Hepatic stellate cell (primary cell): ENCODE measurements at places on chromosomes 7 and 10.
A peak's percentile ranks its signal among the peaks of the same experiment; 100 is the strongest.

GRCh38 chr7:28190077-28190710 is 9.6 kb upstream of the JAZF1 start:
- no peak for DNase-seq

GRCh38 chr10:97007417-97007816 is 175.3 kb downstream of the LCOR start:
- no peak for DNase-seq

DNA sequence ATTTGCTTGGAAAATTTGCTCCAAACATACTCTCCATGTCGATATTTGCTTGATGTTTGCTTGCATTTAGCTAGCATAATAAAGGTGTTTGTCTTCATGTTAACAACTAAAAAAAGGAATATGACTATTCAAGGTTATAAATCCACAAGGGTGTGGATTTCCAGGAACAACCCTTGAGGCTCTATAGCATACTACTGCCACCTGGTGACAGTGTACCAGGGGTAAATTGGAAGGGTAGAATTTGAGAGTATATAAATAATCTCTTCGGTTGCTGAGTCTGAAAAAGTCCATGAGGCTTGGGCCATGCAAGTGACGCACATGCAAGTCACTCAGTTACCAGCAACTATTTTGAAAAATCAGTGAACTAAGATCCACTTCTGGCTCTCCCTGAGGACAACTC is 68.4 kb downstream of the SLIT1 start:
- no peak for DNase-seq

DNA sequence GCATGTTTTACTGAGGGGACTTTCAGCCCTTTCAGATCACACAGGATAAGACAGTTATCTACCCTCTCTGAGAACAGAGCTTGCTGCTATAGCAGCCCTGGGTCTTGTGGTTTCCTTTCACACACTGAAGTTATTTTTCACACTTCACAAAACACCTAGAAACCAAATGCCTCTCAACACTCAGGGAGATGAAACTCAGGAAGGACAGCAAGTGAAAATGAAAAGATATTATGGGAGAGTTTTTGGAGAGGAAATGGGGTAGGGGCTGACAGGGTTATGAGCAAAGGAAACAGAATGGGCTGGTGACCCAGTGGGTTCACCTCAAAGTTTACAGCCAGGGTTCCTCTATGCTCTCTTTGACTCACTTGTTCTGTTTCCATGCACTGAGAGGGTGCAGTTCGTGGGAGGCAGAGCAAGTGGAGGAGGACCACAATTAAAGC is 17.0 kb upstream of the GIMAP2 start:
- no peak for DNase-seq

DNA sequence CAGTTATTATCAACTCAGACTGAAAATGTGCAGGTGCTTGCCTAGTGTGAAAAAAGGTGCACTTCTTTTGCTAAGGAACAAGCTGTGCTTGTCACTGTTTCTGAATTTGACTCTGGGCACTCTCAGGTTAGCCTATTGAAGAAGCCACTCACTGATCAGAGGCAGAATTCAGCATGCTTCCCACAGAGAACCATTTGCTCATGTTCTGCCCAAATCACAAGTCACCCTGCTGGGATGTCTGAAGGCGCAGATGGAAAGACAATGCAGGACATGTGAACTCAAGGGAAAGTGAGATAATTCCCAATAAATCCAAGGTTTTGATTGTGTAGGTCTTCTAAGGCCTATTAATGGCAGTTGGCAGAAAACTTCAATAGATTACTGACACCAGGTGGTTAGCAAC is 47.8 kb upstream of the CSTF2T start:
- no peak for DNase-seq

- peak; percentile 19 for DNase-seq
Observed at GRCh38 chr7:55552320-55553023, 19.8 kb downstream of the VOPP1 start.

DNA sequence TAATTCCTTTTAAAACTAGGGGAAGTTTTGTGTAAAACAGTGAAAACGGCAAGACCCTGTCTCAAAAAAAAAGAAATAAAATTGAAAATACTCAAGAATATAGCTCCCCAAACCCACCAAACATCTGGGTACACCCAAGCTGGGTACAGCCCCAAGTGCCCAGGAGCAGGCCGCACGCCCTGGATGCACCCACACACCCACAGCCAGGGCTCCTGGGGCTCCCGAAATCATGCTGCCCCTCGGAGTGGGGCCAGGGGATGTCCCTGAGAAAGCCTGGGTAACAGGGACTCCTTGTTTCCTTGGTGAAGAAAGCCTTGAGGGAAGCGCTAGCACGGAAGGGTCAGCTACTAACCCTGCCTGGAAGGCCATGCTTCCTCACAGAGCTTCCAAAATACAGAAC is 10.1 kb downstream of the BNIP3 start:
- no peak for DNase-seq

- peak; percentile 77 for DNase-seq
Observed at GRCh38 chr7:25093268-25093826, 31.7 kb downstream of the CYCS start.

DNA sequence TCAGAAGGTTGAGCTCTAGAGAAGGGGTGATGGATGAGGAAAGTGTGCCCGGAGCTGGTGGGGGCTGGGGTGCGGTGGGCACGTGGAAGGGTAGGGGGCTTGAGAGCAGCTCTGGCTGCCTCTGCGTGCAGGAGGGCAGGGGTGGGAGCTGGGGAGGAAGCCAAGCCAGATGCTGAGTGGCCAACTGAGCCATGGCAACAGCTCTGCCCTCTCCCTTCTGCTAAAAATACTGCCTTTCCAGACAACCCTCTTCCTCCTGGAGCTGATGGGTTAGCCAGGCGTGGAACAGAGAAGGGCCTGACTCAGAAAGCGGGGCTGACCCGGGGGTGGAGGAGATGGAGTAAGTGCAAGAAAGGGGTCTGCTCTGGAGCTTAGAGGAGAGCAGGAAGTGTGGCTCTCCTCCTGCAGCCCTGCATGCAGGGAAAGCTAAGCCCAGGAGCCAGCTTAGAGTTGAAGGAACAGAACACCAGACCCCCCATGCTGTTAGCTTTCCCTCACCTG is 114.6 kb upstream of the AGK start:
- DNase-seq, result no peak

DNA sequence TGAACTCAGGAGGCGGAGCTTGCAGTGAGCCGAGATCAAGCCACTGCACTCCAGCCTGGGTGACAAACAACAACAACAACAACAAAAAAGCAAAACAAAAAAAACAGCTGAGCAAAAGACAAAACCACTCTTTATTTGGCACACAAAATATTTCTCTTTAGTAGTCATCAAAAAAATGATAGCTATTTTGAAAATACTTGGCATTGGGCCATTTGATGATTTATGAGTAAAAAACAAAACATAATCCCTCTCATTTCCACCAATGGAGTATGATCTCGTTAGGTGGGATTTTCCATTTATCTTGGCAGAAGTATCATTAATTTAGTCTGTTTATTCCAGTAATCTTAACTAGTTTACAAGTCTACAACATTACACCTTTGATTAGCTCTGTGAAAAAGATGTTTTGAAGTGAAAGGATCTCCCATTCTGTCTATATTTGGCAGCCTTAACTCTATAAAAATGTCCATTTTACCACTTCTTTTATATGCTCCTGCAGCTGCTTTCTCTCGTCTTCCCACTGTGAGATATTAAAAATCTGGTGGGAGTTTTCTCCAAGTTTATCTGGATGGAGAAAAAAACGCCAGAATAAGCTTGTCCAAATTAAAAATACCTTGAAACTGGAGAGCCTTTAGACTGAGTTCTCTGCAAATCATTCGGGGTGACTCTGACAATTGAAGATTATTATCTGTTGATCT is 58.8 kb upstream of the AGMO start:
- DNase-seq, result no peak

- no peak for DNase-seq
Observed at GRCh38 chr7:157651366-157652160, 314.8 kb downstream of the DNAJB6 start.
